LHCN-M2 (cell line): ENCODE measurements at places on chromosomes 11 and 22.

DNA sequence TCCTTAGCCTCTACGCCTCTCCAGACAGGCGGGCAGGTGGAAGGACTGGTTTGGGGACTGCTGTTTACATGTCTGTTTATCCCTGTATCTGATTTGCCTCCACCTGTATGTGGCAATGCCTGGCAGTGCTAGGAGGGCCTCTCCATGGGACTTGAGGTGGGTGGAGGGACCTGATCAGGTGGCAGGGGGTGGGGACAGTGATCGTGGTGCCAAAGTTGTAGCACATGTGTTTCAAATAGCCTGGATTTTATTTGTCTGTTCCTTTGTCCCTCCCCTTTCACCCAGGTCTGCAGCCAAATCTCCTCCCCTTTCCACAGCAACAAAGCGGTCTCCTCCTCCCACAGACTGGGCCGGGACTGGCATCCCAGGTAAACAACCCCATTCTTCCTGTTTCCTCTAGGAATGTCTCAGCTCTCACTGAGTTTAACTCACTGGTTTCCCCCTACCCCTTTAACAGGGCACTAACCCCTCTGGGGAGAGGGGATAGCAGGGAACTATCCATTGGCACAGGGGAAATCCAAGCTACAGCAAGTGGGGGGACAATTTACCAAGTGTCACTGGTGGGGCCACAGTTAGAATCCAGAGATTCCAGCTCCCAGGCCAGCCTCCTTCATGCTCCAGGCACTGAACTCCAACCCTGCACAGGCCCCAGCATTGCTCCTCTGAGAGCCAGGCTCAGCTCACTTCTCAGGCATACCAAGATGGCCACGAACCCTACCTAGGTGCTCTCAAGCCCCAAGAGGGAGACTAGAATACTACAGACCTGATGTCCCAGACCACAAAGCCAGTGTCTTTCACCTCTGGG, 22.9 kb upstream of the TLCD5 start:
- no peak for DNase-seq

DNA sequence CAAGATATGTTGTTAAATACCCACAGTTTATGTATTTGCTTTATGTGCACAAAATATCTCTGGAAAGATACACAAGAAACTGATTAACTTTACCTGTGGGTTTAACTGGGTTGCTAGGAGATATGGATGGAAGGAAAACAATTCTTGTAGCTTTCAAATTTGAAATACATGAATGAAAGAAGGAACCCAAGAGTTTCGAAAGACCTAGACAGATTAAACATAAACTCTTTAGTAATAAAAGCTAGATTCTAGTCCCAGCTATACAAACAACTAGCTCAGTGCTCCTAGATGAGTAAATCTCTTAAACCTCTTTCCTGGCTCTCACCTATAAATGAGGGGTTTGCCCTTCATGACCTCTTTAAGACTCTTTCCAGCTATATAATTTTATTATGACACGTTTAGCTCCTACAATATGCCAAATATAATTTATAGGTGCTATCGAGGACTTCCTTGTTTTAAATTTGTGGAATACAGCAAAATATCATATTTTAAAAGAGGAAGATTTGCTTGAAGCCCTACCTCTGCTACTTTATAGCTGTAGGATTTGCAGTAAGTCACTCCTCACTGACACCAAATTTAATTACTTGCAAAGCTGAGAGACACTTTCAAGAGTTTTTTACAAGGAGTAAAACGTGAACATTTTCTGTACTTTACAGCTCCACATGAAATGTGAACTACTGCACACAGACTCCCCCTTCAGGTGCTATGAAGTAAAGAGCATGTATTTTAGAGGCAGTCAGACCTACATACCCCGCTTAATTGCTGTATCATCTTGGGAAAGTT, 50.7 kb downstream of the RRAS2 start:
- DNase-seq: peak; percentile 50

GRCh38 chr22:30182815-30183214, 63.7 kb downstream of the LIF start:
- DNase-seq: no peak

DNA sequence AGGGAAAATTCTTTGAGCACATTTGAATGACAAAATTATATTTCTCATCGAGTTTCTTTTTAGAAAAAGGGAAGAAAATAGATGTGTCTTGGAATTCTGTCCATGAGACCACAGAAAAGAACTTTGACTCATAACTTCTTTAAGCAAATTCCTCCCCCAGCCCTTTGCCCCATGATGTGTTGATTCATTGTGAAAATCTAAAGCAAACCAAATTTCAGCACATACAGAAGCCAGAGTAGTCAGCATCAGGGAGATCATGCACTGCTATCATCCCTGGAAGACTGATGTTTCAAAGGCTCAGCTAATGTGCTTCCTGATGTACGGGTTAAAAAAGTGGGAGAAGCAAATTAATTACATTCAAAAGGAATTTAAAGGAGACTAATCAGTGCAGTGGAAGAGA, 159.7 kb downstream of the FAT3 start:
- peak; percentile 64 for DNase-seq

- no peak for DNase-seq
Measured at GRCh38 chr11:68569357-68569756, 108.8 kb downstream of the PPP6R3 start.
